ENCODE measurements at places on chromosomes 11 and 22.

GRCh38 chr11:8442301-8442700 is 151.7 kb downstream of the STK33 start:
- no peak for DNase-seq

- DNase-seq = no peak
Measured at GRCh38 chr11:121904148-121904547, 211.9 kb downstream of the BLID start.

- DNase-seq = no peak
Measured at GRCh38 chr22:20439928-20440575, 2.4 kb upstream of the SCARF2 start.

- DNase-seq = no peak
Measured at GRCh38 chr11:97502201-97502600, 1112.4 kb downstream of the JRKL start.

GRCh38 chr22:38750104-38750503 is 5.7 kb downstream of the SUN2 start:
- DNase-seq = no peak

- DNase-seq = peak; percentile 81
Measured at GRCh38 chr22:44311855-44312170, 938 bp downstream of the SHISAL1 start.

- no peak for DNase-seq
Measured at GRCh38 chr11:111938687-111939160, 1.6 kb downstream of the DIXDC1 start.

DNA sequence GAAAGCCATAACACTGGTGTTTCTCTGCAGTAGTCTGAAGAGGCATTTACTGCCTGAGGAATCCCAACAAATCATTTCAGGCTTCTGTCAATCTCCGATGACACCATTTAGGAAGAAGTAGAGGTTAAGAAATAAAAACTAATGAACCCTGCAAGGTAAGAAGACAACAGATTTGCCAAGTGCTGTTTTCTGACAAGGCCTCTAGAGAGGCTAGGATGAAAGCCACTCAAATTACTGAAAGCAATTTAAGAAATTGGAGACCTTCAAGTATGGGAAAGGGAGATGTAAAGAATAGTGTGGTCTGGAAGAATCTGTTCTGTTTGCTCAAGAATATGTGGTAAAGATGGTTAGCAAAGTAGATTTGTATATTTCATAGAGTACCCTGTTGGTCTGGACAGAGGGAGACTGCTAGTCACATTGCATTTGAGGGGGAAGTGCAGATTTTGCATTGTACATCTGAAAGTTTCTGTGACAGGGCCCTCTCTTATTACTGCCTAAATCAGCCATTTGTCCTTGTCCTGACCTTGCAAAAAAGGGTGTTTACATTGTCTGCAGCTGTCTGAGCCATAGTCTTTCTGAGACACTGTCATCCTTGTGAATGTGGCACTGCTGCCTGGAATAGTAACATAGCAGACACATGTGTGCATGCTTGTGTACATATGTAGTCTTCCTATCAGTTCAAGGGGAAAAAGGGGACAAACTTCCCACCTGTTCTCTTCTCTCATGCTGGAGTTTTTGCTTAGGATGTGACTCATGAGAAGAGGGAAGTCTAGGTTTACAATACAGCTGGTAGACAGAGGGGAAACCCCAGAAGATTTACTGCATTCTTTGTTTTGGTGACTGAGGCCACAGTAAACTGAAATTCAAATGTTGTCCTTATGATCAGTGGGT is 640.2 kb upstream of the KIRREL3 start:
- no peak for DNase-seq

- no peak for DNase-seq
Measured at GRCh38 chr11:43067681-43068080, 244.1 kb upstream of the API5 start.

DNA sequence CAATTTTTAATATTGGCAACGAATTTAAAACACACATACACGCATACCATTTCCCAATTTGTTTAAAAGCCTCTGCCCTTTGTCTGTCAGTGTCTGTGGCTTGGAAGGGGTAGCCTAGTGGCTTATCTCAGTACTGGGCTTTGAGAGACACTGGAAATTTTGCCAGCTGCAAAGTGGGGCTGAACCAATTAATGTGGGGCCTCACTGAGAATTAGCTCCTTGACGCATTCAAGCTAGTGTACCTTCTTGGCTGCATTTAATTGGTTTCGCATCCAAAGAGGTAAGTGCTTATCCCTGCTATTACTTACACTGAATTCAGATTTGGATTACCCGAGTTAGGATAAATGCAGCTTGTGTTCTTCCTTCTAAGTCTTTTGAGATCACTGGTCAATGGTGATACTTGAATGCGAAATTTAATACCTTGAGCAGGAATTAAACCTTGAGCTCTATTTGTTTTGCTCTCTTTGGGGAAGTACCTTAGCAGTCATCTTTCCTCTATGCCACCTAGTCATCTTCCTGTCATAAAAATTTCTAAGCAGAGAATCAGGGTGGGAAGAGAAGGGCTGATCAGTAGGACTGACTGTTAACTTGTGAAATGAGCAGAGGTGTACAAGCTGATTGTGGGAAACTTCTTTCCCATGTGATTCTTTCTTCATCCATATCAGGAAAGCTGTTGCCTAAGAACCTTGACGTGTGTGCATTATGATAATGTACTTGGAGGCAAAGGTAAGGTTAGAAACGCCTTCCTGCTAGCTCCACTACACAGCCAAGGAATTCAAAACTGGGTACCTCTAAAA is 187.7 kb upstream of the E2F8 start:
- DNase-seq = no peak

DNA sequence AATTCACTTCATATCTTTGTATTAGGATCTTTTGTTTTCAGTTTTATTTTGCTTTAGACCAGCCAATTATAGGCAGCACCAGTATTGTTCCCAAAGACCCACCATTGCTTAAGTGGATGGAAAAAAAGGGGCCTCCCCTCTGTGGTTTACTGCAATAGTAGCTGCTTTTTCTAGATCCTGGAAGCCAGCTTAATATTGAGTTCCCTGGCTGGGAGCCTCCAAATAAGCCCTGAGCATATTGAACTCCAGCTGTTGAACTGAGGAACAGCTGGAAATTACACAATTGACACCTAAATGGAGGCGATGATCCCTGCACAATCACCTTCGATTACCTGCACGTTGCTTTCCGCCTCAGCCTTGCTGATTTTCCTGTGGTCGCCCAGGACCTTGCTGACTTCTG is 576.0 kb downstream of the SOX6 start:
- no peak for DNase-seq

DNA sequence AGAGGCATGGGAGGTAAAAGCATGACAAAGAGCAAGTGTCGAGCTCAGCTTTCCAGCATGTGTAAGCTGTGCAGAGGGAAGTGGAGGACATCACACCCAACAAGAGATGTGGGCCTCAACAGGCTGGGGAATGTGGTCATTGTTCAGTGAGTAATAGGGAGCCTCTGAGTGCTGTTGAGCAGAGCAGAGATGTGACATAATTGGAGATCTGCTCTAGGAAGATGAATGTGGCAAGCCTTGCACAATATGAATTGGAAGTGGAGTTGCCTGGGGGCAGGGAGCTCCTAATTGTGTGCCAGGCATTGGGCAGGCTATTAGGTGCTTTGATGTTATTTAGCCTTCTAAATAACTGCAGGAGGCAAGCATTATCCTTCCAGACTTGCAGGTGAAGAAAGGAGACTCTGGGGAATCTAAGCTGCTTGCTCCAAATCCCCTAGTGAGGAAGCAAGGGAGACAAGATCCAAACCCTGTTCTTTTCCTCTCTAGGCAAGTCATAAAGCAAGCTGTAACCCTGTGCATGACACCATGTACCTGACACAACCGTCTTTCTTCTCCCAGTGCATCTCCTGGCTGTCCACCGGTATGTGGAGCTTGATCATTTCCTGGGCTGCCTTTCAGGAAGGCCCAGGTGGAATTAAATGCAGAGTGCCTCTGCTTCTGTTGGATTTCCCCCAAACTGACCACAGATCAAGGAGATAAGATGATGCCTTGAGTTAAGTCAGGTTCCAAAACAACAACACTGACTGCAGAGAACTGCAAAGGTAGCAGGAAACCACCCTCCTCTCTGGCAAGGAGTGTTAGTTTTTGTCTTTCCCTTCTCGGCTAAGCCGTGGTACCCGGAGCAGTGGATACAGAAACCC is 221.4 kb downstream of the TENM4 start:
- no peak for DNase-seq

DNA sequence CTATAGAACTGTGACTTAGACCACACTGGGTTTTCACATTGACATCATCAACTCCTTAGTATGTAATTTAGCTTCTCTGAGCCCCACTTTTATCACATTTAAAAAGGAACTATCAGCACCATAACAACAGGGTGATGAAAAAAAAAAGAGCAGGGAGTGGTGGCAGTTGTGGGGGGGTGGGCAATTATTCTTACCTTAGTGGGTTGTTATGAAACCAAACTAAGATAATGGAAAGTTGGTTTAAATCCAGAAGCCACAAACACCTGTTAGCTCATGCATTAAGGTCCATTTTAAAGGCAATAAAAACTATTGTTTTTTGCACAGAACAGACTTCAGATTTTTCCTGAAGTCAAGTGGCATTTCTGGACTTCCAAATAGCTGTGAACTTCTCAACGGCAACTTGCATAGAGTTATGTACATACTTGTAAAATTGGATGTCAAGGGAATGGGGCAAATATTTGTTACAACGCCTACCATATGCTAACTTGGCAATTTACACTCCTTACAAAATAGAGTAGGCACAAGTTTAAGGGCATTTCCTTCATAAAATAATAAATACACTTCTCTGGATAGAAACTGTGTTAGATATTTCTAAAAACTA is 793.6 kb downstream of the DLG2 start:
- no peak for DNase-seq

DNA sequence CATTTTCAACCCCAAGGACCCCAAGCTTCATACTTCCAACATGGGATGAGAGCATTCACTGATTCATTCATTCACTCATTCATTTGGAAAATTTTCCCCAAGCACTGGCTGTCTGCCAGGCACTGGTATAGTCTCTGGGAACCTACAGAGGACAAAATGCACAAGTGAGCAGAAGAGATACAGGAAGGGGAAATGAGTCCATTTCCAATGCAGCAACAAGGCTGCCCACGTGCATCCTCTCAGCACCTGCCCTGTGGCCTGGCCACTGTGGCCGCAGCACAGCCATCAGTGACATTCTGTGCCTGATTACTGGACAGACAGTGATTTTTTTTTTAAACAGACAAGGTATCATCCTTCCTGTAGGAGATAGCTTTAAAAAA is 96.0 kb upstream of the PITPNB start:
- no peak for DNase-seq

DNA sequence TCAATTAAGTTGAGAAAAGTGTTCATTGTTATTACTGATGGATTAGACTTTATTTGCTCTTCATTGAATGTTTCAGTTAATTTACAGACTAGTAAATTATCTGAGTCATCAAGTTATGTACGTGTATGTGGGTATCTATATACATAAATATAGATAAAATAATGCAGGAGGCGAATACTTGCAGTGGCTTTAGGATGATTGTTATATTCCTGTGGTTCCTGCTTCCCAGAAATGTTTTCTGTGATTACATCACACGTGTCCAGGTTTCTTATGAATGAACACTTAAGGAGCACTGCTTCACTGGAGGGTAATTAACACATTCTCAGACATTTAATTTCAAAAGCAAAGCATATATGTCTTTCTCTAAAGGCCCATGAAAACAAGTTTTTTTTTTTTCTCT is 28.4 kb downstream of the YAP1 start:
- DNase-seq = no peak

DNA sequence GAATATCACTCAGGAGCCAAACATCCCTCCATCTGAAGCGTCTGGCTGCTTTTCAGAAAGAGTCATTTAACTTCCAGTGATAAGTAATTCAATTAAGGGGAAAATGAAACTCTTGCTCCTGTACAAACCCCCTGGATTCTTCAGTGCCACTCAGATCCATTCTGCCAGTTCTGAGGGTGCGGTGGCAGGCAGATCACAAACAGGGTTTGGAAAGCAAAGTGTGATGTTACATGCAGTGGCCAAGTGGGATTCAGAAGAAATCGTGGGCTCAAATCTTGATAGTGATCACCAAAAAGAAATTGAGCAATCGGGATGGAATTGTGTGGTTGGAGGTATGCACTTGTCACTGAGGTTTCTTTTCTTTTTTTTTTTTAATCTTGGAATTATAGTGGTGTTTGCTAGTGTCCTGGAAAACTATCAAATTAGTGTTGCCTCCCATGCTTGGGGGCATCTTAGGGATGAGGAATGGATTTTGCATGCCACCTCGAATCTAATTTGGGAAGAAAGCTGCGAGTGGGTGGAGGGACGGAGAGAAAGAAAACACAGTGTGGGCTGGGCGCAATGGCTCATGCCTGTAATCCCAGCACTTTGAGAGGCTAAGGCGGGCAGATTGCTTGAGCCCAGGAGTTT is 22.5 kb upstream of the RTL6 start:
- no peak for DNase-seq

DNA sequence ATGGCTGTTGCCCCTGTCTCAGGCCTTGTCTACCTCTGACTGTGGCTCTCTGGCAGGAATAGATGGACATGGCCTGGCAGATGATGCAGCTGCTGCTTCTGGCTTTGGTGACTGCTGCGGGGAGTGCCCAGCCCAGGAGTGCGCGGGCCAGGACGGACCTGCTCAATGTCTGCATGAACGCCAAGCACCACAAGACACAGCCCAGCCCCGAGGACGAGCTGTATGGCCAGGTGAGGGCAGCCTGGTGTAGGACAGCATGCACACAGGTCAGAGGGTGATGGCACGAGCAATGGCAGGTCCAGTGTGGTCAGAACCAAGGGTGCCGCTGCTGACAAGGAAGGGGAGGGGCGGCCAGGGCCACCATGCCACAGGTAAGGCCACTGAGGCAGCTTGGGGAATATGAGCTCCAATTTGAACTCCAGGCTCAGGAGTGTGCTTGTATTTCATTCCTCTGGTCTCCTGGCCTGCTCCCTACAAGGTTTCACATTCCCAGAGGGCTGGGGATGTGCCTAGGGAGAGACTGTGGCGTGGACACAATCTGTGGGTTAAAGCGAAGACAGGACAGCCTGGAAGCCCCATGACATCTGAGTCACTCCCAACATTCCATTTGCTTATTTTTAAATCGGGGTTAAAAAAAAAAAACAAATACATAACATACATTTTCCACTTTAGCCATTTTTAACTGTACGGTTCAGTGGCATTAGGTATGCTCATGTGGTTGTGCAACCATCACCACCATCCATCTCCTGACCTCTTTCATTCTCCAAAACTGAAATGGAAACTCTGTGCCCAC is 562 bp downstream of the FOLR3 start:
- DNase-seq = no peak

GRCh38 chr11:70570693-70571395 is 172.5 kb downstream of the CTTN start:
- no peak for DNase-seq
